CD8-positive, alpha-beta memory T cell (primary cell): ENCODE measurements at places on chromosomes 7 and 10.
A peak's percentile ranks its signal among the peaks of the same experiment; 100 is the strongest.

DNA sequence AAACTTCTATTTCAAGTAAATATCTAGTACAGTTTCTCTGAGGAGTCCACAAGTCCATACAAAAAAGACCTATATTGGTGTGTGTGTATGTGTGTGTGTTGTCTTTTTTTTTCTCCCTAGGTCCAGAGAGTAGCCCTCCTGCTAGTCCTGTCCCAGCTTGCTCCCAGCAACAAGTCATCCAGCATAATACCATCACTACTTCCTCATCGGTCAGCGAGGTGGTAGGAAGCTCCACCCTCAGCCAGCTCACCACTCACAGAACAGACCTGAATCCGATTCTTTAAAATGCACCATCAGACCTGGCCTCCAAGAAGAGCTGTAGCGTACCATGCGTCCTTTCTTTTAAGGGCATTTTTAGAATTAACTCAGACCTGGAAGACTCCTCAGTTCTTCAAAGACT, 139.1 kb downstream of the TRIL start:
- DNase-seq = no peak

DNA sequence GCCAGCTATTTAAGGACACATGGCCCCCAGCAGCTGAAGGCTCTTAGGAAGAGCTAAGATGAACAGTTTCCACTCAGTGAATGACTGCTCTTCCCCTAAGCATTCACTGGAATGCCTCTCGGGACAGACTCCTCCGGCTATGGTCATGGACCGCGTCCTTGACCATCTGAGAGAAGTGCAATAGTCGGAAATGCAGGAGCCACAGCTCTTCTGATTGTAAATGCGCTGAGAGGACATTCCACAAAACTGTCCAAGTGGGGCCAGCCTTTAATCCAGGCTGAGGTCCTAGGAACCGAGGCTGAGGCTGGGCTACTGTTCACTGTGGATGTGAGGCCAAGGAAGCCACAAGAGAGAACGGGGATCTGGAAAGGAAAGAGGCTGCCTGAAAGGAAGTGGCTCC, 162.0 kb upstream of the TMEM72 start:
- no peak for DNase-seq

GRCh38 chr10:61627266-61627665, 35.5 kb upstream of the CABCOCO1 start:
- no peak for DNase-seq

- DNase-seq = no peak
These were observed 54.5 kb upstream of the RAB18 start for GRCh38 chr10:27449571-27449970.

DNA sequence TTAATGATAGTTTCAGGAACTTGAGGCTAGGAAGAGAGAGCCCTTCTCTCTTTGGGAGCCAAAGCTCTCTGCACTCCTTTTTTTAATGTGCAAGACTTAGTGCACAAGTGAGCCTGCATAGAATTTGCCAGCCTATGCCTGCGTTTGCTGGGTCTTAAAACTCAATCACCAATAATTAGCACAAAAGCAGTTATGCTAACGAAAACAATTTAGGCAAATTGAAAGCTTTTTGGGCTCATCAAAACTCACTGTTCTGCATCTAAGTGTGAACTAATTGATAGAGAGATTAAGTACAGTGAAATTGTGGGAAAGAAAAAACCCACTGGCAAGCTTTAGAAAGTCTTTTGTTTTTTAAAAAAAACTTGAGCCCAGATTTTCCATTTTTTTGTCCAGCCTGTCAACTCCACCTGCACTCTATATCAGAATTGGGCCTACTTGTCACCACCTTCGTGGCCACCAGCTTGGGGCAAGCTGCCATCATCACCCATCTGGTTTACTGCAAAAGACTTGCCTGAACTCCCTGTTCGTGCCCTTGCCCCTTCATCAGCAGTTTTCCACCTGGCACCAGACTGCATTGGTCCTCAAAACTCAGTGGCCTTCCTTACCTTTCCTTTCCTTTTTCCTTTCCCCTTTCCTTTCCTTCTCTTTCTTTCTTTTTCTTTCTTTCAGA, 37.8 kb downstream of the CRHR2 start:
- no peak for DNase-seq

GRCh38 chr10:60747817-60748469, 30.3 kb upstream of the CDK1 start:
- DNase-seq = no peak

- no peak for DNase-seq
These were observed 146.5 kb downstream of the GLRX3 start for GRCh38 chr10:130282492-130283218.

GRCh38 chr10:89414146-89414878, at the start of gene IFIT5:
Gene IFIT5, plus strand, starts transcription at chr10:89414568. Its CDS starts 231 bp downstream, at chr10:89414799.
- DNase-seq = peak; percentile 82

DNA sequence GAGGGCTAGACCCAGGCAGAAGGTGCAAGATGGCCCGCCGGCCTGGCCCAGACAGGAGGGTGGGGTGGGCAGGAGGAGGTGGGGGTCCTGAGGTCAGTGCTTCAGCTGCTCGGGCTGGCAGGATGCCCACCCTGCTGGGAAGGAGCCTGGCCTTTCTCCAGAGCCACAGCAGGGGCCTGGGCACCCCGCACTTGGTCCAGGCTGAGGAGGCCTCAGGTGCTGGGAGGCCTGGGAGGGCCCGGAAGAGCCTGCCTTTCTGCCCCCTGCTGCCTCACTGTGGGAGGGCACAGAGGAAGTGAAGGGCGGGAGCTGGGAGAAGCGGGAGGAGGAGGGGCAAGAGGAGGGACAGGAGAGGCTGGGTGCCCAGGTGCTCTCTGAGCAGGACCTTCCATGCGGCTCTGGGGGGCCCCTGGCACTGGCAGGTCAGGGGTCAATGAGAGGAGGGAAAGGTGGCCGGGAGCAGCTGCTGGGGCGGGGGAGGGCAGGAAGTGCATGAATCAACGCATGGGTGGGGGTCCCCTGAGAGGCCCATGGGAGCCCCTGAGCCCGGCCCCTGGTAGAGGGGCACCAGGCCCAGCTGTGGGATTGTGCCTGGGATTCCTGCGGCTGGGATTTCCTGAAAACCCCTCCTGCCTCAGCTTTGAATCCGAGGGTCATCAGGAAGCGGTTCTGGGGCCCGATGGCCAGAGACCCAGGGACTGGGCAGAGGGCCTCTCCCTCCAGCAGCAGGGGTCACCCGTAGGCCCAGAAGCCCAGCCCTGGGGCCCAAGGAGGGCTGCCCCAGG, 49.9 kb downstream of the PWWP2B start:
- DNase-seq = peak; percentile 70

DNA sequence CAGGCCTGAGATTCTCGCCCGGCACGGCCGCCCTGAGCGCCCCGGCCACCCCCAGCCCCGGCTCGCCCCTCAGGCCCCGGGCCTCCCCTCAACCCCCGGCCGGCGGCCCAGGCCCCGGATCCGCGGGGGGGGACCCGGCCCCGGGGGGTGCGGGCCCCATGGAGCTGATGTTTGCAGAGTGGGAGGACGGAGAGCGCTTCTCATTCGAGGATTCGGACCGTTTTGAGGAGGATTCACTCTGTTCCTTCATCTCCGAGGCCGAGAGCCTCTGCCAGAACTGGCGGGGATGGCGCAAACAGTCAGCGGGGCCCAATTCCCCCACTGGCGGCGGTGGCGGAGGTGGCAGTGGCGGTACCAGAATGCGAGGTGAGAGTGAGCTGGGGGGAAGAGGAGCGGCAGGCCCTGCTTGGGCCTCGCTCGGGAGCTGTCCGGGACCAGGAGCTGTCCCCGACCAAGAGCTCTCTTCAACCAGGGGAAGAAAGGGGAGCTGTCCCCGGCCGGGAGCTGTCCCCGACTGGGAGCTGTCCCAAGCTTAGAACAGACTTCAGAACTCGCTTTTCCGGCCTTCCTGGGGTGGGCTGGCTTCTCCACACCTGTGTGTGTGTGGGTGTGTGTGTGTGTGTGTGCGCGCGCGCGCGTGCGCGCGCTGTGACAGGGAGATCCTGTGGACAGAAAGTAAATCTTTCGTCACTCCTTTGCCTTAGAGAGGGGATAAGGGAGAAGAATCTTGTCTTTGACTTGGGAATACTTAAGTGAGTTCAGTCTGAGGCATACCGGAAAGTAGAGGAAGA, 510 bp downstream of the ZSWIM8 start:
- peak; percentile 75 for DNase-seq

- DNase-seq = no peak
These were observed 301.5 kb downstream of the CCDC3 start for GRCh38 chr10:12699781-12700556.

DNA sequence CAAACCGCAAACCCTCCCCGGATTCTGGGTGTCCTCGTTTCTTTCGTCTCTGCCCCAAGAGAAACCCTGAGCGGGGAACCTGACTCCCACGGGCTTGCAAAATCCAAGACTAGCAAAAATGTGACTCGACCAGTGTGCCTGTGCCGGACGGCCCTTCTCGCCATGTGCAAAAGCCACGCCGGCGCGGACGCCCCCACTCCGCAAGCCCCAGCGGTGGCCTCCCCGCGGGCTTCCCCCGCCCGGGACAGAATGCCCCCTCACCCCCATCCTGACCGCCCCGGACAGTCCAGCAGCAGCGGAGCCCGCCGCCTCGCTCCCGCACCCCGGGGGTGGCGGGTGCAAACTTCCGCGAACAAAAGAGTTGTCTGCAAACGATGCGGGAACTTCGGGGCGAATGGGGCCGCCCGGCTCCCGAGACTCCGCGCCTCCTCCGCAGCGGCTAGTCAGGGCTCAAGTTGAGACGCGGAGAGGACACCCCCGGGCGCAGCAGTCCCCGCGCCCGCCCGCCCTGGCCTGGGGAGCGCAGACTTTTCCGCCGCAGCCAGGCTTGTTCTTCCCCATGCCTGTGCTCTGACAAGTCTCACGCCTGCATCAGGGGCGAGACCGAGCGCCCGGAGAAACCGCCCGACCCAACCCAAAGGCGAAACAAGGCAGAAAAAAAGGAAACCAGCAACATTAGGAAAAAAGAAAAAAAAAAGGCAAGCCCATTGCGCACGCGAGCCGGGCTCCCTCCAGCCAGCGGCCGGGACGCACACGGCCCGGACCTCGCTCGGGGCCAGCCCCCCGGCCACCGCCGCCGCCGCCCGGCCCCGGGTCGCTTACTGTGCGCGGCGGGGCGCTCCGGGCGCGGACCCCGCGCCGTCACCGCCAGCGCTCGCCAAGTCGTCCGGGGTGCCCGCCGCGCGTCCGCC, 732 bp downstream of the FAM53B start:
- no peak for DNase-seq

GRCh38 chr10:12448340-12448728, 99.0 kb downstream of the CAMK1D start:
- no peak for DNase-seq

DNA sequence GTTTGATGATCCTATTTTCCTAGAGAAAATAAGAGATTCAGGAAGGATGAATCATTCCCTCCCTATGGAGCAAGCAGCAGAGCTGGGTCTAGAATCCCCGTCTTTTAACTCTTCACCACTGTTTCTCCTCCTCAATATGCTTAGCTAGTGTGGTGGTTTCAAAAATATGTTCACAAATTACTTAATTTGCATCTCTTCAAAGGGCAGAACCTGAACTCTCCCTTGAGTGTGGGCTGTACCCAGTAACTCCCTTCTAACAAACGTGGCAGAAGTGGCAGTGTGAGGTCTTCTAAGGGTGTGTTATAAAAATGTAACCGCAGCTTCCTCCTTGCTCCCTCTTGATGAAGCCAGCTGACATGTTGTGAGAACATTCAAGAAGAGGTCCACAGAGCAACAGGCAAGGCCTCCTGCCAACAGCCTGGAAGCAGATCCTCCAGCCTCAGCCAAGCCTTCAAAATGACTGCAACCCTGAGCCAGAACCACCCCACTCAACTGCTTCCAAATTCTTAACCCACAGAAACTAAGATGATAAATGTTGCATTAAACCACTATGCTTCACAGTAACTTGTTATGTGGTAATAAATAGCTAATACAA, 36.6 kb downstream of the SRPK2 start:
- DNase-seq = peak; percentile 77

GRCh38 chr10:99325281-99325680, 3.9 kb upstream of the CNNM1 start:
- no peak for DNase-seq

GRCh38 chr7:44072364-44073231, 7.2 kb upstream of the PGAM2 start:
- peak; percentile 58 for DNase-seq

DNA sequence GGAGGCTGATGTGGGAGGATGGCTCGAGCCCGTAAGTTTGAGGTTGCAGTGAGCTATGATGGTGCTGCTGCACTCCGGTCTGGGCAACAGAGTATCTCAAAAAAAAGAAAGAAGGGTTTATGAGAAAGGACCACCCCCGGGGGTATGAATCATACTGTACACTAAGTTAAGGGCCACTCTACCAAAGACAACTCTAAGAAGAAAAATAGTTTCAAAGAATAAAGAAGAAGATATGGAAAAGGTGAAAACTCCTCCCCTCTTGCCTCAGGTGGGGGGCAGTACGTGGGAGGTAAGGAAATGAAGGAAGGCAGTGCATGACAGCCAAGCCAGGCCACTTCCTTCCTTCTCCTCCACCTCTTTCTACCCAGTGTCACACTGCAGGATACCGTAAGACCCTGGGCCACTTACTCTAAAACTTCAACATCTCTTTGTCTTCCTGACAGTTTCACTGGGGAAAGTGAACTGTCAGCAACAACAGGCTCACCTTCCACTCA, 61.3 kb downstream of the PIP4K2A start:
- peak; percentile 40 for DNase-seq

DNA sequence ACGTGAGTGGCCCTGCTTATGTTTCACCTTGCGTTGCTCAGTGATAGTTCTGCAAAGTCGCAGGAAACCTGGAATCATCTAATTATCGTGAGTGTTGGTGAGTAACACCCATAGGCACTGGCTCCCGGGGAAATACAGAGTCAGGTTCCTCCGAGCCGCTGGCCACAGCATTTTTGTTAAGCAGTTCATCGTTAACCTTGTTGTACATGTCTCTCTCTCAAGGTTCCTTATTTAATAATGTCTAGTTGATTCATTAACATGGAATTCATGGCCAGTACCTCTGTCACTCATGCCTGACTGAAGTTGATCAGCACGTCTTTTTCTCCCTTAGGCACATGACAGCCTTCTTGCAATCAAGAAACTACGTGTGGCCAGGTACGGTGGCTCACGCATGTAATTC, 3.1 kb upstream of the ZFAND2A start:
- DNase-seq = no peak

GRCh38 chr7:4068286-4068685, 613.8 kb upstream of the FOXK1 start:
- DNase-seq = no peak

DNA sequence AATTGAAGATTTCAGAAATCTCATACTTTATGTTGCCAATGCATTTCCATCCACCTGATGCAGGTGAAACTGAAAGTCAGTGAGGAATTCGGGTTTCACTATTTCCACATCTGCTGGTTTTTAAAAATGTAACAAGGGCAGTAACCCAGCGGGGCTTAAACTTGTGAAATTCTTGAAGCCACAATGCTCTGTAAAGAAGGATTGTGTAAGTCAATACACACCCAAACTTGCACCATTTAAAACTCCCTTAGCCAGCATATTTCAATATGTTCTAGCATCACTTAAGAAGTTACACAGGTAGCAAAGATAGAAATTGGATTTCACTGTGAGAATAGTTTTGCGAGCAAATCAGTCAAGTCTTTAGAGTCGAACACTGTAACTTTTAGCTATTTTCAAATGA, 386.1 kb downstream of the PLXDC2 start:
- no peak for DNase-seq
